Motor neuron (in vitro differentiated cells): ENCODE measurements at places on chromosomes 12 and 14.

GRCh38 chr12:1728824-1729223 lies 38.0 kb downstream of the ADIPOR2 start:
- ATAC-seq: no peak

- ATAC-seq: no peak
Measured at GRCh38 chr12:118359541-118359915, 13.2 kb downstream of the TAOK3 start.

DNA sequence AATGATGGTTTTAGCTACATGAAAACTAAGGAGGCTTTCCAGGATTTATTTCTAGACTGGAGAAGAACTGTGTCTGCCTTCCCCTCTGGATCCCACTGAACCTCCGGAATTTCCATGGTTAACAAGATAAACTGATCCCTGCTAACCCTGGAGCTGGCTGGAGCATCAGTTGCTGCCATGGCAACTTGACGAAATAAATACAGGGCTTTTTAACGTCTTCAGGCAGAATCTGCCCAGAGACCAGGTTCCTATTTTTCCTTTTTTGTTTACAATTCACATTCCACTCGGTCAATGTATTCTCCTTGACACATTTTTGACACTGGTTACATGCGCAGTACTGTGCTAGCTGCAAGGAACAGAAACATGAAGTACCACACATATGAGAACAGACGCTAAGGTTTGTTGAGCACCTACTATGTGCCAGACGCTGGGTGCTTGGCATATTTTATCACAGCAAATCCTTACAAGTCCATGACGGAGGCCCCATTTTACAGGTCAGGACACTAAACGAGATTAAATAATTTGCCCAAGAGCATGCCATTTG lies 1.7 kb downstream of the C14orf132 start:
- no peak for ATAC-seq

DNA sequence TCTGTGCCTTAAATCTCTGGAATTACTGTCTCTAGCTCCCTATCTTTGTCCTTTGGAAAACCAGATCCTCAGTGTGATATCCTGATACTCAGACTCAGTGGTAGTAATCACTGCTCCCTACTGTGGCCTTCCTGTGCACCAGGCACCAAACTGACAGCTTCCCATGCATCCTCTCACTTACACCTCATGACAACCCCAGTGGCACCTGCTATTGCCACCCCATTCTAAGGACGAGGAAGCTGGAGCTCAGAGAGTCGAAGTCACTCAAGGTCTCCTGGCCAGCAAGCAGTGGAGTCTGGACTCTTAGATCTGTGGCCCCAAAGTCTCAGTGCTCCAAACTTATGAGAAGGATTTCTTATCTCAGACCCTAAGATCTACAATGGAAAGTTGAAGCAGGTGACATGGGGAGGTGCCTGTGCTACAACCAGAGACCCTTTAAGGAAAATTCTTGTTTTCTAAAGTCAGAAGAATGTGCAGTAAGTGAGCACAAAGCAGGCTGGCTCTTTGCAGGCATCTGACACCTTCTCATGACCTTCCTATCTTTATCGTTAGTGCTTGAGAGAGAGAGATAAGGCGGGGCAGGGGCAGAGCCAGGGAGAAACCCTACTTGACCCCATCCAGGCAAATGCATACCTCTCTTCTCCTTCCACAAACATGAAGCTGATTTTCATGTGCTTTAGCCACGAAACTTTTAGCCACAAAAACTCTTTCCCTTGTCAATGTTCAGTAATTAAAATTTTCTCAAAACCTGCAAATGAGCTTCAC lies 47.1 kb downstream of the CCDC60 start:
- no peak for ATAC-seq

DNA sequence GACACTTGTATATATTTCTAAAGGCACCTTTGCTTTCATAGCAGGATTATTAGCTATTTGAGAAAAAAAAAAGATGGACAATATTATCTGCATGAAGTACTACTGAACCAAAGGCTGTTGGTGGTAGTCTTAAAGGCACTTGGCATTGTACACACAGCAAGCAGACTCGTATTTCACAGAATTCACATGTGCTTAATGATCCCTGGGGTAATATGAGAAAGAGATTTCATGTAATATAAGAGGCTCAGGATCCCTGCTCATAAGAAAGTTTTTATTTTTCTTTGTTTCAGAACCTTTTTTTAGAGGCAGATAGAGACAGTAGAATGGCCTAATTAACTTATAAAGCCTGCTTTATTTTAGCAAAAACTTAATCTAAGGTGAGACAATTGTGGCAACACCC lies 59.5 kb downstream of the SYNE2 start:
- no peak for ATAC-seq

DNA sequence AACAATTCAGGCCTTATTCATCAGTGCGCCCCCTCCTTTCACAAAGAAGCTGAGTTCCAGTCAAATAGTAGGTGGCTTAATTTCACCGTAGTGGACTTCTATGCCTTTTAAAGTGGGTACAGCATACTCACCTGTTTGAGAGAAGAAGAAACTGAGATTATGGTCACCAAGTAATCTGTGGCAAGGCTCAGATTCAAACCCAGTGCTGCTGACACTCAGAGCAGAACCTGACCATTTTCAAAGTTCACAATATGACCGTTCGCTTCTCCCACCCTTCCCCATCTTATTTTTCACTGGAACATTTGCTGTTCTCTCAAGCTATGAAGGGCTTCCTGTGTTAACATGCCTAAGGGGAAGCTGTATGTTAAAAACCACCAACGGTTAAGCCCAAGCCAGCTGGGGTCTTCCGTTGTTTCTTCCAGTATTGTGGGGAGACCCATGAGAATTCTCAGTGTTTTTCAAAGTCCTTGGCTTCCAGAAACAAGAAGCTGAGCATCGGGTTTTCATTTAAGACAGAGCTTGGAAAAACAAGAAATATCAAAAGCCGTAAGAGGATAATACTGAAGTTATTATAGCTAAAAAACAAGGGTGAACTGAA lies 6.1 kb upstream of the PSMA6 start:
- ATAC-seq: no peak

DNA sequence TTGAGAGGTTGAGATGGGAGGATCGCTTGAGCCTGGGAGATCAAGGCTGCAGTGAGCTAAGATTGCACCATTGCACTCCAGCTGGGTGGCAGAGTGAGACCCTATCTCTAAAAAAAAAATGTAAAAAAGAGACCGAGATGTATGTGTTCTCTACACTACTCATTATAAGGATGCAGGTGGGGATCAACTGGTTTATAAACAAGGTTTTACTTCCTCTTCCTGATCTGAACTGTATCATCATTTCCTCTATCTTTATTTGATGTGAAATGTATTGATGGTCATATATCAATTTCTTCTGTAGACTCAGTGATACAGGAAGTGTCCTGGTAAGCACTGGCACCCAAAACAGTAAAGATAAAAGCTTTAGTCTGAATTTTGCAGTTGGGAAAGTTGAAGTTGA lies 20.1 kb upstream of the USP44 start:
- no peak for ATAC-seq

GRCh38 chr14:62743560-62743959 lies 301.7 kb downstream of the KCNH5 start:
- ATAC-seq: no peak

DNA sequence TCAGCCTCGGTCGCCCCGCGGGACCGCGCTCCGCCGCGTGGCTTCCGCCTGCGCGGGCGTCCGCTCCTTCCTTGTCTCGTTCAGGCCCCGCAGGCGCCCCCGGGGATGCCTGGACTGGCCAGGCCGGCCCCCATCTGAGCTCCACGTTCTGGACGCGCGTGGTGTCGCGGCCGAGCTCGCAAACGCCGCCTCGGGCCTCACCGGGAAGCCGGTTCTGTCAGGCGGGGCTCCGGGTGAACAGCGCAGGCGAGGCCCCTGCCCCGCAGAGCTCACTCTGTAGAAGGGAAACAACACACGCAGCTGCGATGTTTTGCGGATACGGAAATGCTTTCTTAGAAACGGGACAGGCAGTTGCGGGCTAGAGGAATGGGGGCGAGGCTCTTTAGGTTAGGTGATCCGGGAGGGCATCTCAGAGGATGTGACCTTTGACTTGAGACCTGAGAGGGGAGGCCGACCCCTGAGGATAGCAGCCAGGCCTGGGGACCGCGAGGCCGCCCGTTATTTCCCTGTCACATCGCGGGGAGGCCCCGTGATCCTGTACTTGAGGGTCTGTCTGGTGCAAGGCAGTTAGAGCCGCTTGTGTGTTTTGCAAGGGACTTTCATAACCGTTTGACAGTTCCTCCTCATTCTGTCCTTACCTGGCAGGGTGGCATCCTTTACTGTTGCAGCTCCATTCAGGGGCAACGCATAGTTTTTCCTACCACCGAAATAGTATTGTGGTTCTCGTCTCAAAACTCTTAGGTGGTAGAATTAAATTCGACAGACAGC lies 584 bp downstream of the VRK1 start:
- ATAC-seq: peak; percentile 55

DNA sequence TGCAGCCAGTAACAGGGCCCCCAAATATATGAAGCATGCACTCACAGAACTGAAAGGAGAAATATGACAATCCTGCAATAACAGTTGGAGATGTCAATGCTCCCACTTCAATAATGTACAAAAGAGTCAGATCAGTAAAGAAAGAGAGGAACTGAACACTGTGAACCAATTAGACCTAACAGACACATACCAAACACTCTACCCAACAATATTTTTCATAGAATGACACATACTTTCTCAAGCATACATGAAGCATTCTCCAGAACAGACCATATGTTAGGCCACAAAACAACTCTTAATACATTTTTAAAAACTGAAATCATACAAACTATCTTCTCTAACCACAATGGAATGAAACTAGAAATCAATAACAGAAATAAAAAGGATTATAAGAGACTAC lies 80.2 kb downstream of the ELK3 start:
- no peak for ATAC-seq

- no peak for ATAC-seq
Measured at GRCh38 chr12:27009881-27010301, 4.3 kb downstream of the TM7SF3 start.

DNA sequence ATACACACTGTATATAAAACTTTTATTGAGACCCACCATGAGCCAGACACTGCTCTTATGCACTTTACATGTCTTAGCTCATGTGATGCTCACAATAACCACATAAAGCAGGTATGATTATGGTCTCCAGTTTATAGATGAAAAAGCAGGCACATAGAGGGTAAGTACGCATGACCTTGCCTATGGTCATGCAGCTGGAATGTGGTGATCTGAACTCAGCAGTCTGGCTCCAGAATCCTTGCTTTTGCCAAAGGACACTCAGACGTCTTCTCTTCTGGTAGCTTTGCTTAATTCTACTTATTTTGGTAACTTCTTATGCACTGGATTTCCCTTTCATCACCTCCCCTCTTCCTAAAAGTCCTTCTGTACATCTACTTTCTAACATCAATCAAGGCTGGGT lies 103.3 kb upstream of the CRY1 start:
- ATAC-seq: no peak

GRCh38 chr14:55771242-55771981 lies 191.4 kb downstream of the KTN1 start:
- ATAC-seq: no peak

- peak; percentile 81 for ATAC-seq
Measured at GRCh38 chr14:28773861-28774691, 7.5 kb downstream of the FOXG1 start.
